ENCODE measurements at places on chromosomes 7 and 10.

DNA sequence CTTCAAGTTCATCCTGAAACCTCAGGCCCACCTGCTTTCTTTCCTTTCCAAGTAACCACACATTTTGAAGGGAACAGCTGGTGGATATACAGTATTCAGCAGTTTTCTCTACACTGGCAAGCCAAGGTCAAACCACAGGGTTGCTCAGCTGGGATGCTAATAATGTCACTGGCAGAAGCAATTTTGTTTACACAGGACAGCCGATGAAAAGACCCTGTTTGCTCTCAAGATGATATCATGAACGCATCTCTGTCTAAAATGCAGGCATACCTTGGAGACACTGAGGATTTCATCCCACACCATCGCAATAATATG lies 186.2 kb downstream of the USP6NL start:
- DNase-seq = no peak

- DNase-seq = no peak
These were observed 81.9 kb downstream of the DNMBP start for GRCh38 chr10:99927721-99928280.

DNA sequence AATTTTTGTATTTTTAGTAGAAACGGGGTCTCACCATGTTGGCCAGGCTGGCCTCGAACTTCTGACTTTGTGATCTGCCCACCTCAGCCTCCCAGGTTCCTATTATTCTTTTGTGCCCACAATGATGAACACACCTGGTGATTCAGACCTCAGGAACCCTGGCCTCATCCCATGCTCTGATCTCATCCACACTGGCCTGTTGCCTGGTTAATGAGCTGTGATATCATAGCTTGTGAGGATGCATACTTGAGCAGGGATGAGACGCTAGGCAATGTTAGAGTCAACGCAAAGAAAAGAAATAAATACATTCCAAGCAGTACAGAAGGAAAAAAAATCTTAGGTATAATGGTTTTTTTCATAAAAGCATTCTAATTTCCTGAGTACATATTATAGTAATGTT lies 82.4 kb upstream of the RNF32 start:
- no peak for DNase-seq

DNA sequence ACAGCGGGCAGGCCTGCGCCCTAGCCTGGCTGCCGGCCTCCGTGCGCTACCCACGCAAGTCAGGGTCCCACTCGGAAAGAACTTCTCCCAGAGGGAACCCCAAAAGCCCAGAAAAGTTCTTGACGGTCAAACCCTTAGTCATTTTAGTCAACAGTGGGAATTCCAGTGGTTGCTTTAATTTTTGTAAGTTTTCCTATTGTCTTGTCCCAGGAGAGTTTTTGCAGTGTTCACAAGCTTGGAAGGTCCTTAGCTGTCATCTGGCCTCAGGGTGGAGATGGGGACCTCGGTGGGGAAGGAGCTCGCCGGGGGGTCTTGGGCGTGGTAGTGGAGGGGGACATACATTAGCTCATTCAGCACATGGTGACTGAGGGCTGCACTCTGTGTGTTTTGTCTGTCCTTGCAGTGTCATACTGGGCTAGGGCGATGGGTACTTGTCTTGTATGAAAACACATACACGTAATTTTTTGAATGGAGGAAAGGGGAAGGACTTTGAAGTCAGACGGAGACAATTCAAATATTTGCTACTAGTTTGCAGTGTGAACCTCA lies 736 bp downstream of the MINDY4 start:
- DNase-seq = no peak

DNA sequence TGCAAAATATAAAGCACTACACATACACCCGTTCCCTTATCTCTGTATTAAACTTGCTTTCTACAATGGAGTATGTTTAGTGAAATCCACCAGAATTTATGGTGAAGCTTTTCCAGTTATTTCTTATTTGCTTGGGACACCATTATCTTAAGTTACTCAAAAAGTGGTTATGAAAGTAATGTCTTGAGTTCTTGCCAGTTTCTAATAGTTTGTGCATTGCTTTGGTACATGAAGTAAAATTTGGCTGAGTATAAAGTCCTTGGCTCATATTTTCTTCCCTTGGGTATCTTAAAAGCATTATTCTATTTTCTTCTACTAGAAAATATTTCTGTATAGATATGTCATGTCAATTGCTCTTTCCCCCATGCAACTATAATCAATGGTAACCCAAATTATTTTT lies 85.2 kb downstream of the POLR1F start:
- no peak for DNase-seq

GRCh38 chr7:66556549-66557213 lies 72.0 kb upstream of the KCTD7 start:
- DNase-seq = no peak

DNA sequence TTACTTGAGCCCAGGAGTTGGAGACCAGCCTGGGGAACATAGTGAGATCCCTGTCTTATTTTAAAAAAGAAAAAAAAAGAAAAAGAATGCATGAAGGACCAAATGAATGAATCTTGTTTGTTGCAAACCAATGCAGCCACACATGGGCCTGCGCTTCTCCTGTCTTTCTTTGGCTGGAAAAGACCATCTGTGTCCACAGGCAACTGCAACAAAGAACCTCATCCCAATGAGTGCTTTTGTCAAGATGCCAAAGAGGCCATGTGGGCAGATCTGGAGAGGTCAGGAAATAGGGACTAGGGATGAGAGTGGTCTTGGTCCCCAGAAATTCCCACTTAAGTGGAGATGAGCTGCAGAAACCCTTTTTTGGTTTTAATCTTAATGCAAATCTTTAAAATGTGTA lies 49.8 kb upstream of the DUSP5 start:
- no peak for DNase-seq

GRCh38 chr7:93008833-93009232 lies 108.9 kb downstream of the SAMD9 start:
- DNase-seq = no peak

DNA sequence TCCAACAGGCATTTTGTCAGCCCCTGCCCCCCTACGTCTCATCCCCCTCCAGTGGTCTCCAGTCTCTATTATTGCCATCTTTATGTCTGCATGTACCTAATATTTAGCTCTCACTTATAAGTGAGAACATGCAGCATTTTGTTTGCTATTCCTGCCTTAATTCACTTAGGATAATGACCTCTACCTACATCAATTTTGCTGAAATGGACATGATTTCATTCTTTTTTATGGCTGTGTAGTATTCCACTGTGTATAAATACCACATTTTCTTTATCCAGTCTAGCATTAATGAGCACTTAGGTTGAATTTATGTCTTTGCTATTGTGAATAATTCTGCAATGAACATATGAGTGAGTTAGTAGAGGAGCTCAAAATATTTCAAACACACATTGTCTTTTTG lies 229.9 kb downstream of the SEMA3E start:
- DNase-seq = no peak

- no peak for DNase-seq
These were observed 57.3 kb upstream of the MPP7 start for GRCh38 chr10:28360175-28360574.

Data from activated T-helper 1 cell treated with anti-CD3 and anti-CD28 coated beads, Interleukin-2, amount 50 U/mL, for 16 hours (primary cell).